Germinal center (tissue), 1 donor: ENCODE measurements at places on chromosomes 16 and 17.

- DNase-seq, result no peak
Observed at GRCh38 chr16:89026121-89026612, 49.2 kb upstream of the CBFA2T3 start.

GRCh38 chr17:69716556-69716955, 302.1 kb downstream of the MAP2K6 start:
- DNase-seq, result no peak

DNA sequence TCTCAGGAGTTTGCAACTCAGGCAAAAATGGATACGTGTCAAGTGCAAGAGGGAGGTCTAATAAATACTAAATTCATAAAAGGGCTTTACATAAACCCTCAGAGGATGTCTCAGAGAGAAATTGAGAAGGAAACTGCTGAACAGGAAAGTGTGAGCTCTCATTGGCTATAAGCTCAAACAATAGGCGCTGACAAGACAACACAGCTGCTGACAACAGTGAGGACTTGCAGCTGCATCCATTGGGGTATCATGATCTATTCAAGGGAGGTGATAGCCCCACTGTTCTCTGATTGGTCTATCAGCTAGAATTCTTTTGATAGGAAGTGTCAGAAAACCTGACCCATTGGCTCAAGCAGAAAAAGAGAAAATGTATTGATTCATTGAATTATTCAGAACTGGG, 187.2 kb downstream of the CBLN1 start:
- DNase-seq, result no peak

DNA sequence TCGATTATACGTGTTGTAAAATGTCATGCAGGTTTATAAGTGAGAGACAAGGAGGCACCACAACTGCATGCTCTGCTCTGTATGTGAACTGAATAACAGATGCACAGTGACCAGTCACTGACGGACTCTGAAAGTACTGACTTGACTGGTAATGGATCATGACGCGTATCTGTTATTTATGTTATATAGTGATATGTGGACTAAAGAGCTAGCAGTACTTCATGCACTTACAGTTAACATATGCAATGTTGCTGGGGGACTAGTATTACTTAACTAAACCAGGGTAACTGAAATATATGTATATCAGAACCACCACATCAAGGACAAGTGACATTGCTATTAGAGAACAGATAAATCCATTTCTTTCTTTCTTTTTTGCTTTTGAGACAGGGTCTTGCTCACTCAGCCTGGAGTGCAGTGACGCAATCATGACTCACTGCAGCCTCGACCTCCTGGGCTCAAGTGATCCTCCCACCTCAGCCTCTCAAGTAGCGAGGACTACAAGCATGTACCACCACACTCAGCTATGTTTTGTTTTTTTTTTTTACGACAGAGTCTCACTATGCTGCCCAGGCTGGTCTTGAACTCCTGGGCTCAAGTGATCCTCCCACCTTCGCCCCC, 17.2 kb downstream of the COIL start:
- DNase-seq, result no peak

DNA sequence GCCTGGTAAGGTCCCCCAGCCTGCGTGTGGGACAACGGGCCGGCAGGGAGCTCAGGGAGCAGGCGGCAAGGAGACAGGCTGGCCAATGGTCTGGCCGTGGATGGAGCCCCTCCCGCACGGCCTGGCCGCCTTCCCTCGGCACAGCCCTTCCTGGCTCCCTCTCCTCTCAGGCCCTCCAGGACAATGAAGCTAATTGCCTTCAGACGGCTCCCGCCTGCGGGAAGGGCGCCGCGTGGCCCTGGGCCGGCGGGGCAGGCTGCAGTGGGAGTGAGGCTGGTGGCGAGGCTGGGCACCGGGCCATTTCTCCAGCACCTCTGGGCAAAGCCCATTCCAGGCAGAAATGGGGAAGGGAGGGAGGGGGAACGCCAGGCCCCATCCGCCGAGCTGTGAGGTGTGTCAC, 50.9 kb downstream of the ENGASE start:
- DNase-seq, result no peak

GRCh38 chr16:87878704-87879103, 9.4 kb upstream of the SLC7A5 start:
- DNase-seq, result no peak

- DNase-seq, result no peak
Observed at GRCh38 chr16:31107465-31107867, 720 bp upstream of the BCKDK start.

- no peak for DNase-seq
Observed at GRCh38 chr16:20391045-20391444, 13.5 kb downstream of the PDILT start.

GRCh38 chr16:57271867-57272495, 12.5 kb downstream of the PLLP start:
- no peak for DNase-seq

- DNase-seq, result no peak
Observed at GRCh38 chr16:116015-116414, 22.5 kb downstream of the NPRL3 start.

GRCh38 chr16:77273-77806, 685 bp upstream of the MPG start:
- peak; percentile 62 for DNase-seq

- peak; percentile 14 for DNase-seq
Observed at GRCh38 chr17:60390925-60391470, 935 bp downstream of the USP32 start.

DNA sequence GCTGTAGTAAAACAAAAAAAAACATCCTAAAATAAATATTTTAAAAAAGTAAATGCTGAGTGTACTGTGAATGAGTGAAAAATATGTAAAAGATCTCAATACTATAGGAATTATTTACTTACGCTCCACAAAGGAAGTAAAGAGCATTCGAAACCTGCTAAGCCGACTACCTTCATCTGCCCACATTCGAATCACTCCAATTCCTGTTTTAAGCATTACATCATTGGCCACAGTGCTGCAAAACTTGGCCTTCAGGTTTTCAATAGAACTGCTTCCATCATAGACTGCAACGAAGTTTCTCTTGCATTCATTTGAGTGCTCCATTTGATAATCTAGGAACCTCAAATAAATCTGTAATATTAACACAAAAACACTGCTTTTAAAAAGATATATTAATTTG, 34.4 kb downstream of the NETO2 start:
- no peak for DNase-seq

DNA sequence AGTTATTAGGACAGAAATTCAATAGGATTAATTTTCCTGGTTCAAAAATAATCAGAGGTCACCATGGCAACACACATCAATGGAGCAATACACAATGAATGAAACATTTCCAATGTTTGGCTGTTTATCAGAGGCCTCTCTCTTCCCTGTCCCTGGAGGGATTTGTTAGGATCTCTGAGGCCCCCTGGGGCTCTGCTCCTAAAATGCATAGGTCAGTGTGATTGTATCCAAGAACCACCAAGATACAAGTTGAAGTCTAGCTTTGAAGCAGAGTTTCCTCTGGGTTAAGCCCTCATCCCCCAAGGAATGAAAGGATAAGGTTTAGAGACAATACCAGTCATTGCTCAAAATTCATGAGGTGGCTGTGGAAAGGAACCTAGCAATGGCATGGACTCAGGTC, 561.2 kb upstream of the C16orf82 start:
- DNase-seq, result no peak

- no peak for DNase-seq
Observed at GRCh38 chr17:50638966-50639713, 4.5 kb downstream of the ABCC3 start.

DNA sequence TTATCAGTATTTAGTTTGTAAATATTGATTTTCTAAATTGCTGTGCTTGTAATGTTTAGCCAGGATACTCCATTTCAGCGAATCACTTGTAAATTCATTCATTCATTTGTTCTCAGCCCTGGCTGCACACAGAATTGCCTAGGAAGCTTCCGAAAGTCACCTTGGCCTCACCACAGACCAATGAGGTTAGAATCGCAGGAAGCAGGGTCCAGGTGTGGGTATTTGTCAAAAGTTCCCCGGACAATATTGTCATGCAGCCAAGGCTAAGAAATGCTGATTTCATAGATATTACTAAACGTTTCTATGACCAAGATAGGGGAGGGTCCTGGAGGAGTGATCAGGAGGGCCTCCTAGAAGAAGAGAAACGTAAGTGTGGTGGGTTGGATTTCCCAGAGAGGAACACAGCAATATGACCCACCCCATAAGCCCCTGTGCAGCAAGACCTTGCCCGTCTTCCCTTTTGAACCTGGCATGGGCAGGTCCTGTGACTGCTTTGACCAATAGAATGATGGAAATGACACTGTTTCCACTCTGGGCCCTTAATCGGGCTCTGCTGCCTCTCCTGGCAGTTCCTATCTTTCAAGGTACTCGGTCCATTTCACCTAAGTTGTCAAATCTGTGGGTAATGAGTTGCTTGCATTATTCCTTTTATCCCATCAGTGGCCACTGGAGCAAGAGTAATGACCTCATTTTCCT, 238.7 kb downstream of the FOXL1 start:
- no peak for DNase-seq

DNA sequence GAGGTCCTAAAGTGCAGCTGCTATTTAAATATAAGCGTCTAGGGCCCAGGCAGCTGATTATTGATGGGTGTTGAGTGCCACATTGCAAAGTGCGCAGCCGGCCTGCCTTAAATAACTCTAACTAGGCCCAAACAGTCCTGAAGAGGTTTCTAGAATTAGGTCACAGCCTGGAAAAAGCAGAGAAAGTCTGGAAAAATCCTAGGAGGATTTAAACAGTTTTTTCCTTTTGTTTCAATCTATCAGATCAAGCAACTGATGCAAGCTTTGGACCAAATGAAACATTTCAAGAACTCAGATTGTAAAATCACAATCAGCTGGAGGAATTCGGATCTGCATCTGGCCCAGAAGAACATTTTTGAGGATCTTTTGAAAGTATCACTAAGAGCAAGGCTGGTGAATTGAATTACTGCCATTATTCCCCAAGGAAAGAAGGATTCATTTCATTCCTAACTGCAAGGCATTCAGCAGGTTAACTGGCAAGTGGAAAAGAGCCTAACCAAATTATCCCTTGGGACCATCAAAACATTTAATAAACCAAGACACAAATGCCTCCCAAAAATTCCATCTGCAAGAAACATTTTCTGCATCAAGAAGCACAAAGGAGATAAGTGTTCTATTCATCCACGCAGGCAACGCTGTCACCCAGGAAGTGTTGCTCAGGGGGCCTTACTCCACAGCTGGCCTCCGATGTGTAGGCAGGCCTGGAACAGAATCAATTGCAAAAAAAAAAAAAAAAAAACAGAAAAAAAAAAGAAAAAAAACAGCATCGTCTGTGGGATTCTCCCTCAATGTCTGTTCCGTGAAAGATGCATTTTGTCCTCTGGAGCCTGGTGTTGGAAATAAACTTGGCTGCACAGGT, 46.1 kb downstream of the IRX3 start:
- DNase-seq, result no peak

DNA sequence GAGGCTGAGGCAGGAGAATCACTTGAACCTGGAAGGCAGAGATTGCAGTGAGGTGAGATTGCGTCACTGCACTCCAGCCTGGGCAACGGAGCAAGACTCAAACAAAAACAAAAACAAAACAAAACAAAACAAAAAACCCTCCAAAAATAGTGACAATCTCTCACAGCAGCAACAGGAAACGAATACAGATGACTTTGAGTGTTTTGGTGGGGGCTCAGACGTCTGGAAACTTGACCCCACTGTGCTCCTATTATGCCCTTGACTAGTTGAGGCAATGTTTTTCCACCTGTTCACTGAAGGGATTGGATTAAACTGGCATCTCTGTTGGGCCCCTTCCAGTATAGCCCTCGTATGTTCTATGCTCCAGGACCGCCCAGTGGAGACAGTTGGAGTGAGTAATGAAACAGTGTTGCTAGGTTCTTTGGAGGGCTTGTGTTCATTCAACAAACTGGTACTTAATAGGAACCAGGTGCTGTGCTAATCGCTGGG, 167.0 kb downstream of the UTP18 start:
- no peak for DNase-seq

DNA sequence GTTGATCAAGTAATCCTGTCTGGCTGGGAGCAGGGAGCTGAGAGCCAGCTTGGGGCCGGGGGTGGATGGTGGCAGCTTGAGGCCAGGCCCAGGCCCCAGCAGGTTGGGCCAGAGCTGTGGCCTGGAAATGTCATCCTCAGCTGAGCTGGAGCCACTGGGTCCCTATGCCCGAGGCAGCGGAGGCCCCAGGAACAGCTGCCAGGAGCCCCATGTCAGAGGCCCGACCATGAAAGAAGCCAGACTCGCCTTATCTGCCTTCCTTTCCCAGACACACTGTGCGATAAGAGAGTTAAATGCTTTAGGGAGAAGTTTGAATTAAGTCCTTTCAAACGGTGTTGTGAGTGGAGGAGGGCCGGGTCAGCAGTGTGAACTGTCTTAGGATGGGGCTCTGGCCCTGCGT, 3.5 kb downstream of the SMTNL2 start:
- no peak for DNase-seq

- no peak for DNase-seq
Observed at GRCh38 chr17:50462446-50462845, 6.2 kb downstream of the CHAD start.

GRCh38 chr16:57609541-57610401, 18.7 kb upstream of the ADGRG1 start:
- peak; percentile 50 for DNase-seq

DNA sequence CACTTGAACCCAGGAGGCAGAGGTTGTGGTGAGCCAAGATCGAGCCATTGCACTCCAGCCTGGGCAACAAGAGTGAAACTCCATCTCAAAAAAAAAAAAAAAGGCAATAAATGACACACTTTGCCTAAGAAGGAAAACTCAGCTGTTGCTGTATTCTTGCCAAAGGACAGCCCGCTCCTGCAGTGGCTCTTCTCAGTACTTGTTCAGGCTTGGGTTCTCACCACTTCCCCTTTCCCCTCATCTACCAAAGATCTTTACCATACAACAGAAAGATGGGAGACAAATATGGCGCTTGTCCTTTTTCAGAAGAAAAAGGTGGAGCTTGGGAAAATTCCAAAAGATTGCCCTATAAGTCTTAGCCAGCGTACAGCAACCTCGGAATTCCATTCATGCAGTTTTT, 58.5 kb downstream of the MYH13 start:
- DNase-seq, result no peak
